ENCODE measurements at places on chromosomes 5 and 9. TPM values are rescaled to one million over a fixed set of nuclear protein-coding genes. Genes with fewer than 3 reads are reported as not detected.

The GRIN1 gene
- not detected for total RNA-seq

The PFN3 gene
- not detected for total RNA-seq

The SELENOP gene
- 409 TPM for total RNA-seq

The PTGER4 gene
- 4.9 TPM for total RNA-seq

The LCN15 gene
- total RNA-seq, result not detected

The SHC3 gene
- 0.17 TPM for total RNA-seq

The PRDM9 gene
- not detected for total RNA-seq

The AFAP1L1 gene
- total RNA-seq, result 226 TPM

The CFAP77 gene
- total RNA-seq, result 0.34 TPM

The DEPDC1B gene
- 1.6 TPM for total RNA-seq

The PCDHGA5 gene
- 0.43 TPM for total RNA-seq

The RANBP17 gene
- 20.6 TPM for total RNA-seq

The WDR41 gene
- total RNA-seq, result 80.3 TPM

The OR1Q1 gene
- total RNA-seq, result not detected

The TCF7 gene
- 0.11 TPM for total RNA-seq

The B4GALT7 gene
- 21.7 TPM for total RNA-seq
